ENCODE measurements at places on chromosomes 7 and 10.

DNA sequence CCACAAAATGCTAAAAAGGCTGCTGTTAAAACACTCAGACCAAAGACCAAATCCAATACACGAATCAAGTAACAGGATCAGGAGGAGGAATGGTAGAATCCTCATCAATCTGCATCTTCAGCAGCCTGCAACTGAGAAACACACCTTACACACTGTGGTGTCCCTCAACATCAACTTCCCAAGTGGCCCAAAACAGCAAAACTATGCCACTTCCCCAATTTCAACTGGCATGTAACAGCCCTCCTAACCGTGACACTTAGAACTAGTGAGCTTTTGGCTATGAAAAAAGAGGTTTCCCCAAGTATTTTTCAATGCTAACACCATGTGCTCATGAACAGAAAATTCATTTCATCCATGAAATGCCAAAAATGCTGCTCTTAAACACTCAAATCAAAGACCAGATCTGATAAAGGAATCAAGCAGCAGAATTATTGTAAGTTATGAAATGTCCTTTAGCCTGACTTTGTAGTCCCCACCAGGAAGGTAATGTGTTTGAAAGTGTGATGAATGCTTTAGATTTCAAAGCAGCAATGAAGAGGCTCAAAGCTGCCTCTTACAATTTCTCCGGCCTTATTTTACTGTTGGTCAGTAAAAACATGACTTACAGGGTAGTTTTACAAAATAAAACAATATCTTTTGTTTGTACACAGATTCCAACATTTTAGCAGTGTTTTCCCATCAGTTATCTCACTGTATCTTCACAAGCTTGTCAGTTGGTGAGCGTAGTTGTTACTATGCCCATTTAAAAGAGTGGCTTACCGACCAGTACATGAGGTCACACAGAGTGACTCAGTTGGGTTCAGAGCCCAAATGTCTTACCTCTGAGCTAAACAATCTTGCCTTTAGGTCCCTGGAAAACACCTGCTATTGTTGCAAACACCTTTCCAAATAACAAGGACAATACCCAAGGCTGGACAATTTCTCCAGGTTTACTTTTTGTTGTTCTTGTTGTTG, 65.7 kb upstream of the ASAH2 start:
- DNase-seq: no peak

DNA sequence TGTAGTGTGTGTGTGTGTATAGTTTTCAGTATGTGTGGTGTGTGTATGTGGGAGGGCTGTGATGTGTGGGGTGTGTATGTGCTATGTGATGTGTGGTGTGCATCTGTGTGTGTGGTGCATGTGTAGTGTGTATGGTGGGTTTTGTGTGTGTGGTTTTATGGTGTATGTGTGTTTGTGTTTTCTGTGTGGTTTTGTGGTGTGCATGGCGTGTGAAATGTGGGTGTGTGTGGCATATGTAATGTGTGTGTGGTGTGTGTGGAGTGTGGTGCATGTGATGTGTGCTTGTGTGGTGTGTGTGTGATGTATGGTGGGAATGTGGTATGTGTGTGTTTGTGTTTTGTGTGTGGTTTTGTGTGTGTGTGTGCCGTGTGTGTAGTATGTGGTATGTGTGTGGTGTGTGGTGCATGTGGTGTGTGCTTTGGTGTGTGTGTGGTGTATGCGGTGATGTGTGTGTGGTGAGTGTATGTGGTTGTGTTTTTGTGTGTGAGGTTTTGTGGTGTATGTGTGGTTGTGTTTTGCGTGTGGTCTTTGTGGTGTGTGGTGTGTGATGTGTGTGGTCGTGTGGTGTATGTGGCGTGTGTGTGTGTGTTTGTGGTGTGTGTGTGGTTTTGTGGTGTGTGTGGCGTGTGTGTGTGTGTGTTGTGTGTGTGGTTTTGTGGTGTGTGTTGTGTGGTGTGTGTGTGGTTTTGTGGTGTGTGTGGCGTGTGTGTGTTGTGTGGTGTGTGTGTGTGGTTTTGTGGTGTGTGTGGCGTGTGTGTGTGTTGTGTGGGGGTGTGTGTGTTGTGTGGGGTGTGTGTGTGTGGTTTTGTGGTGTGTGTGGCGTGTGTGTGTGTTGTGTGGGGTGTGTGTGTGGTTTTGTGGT, 18.0 kb upstream of the PPP2R2D start:
- no peak for DNase-seq

- DNase-seq: no peak
Observed at GRCh38 chr7:80529362-80529761, 17.5 kb upstream of the GNAT3 start.

DNA sequence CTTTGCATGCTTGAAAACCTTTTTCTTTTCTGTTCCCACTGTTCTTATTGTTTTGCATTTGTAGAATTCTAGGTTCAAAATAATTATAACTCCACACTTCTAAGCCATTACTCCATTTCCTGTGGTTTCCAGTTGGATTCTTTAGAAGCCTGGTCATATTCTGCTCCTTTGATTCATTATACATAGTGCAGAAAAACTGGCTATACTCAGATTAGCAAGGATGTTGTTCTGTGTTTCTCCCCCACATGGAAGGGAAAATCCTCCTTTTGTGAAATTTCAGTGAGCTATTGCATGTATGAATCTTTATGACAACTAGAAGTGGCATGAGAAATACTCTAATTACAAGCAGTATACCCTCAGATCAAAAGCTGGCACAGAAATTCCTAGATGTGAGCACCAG, 79.5 kb downstream of the SLC13A1 start:
- DNase-seq: no peak

- no peak for DNase-seq
Observed at GRCh38 chr7:44390701-44391100, 65.3 kb upstream of the CAMK2B start.

DNA sequence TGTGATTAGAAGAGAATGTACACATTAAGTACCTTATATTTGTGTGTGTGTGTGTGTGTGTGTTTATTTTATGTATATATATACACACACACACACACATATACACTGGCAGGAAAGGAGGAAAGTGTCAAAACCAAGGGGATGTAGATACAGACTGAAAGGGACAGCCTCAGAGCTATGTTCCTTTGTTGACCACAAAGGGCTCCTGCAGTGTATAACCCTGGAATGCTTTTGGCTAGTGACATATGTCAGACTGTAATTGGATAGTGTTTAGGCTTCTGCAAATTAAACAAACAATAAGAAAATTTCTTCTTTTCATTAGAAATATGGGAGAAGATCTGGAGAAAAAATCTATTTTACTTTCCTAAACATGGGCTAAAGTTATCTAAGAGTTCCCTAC, 15.9 kb downstream of the GBF1 start:
- DNase-seq: no peak

DNA sequence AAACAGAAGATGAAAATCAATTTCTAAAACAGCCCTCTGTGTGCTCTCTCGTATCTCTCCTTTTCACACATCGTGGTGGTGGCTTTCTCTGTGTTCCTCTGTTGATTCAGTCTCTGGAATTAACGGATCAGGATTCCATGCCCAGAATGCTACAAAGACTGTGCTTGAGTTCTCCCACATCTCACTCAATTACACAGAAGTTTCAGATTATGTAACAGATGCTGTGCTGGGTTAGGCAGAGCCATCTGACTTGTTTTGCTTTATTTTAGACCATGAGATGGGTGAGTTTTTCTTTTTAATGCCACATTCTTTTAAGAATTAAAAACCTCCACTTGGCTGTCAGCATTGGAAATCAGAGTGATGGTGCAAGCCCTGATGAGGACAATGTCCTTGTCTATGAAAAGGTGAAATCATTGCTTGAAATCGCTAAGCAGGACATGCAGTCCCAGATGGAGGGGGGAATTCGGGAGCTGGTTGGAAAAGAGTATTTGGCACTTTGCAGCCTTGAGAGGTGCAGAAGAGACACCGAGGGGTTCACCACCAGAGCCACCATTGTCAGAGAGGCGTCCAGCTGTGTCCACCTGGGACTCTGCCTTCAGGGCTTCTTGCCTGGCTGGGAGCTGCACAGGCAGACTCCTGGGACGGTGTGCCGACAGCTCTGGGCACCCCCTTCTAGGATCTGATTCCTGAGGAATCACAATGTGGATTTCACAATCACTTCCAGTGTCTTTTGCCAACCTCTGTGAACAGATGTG, 80.4 kb downstream of the EGFR start:
- no peak for DNase-seq

DNA sequence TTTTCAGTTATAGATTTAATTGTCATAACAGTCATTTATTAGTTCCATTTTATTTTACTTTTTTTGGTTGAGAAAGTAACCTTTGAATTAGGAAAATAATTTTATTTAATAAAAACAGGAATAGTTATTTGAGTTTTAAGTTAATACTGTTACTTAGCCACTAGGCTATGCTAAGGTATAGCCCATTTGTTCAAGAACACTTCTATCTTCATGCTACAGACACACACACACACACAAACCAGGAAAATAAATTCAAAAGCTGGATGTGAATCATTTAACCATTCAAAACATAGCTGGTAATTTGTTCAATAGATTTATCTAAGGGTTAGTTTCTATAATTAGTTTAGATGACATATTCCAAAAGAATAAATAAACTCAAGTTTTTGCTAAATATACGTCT, 148.4 kb downstream of the RNF133 start:
- DNase-seq: no peak

GRCh38 chr10:75662715-75663114, 231.3 kb downstream of the LRMDA start:
- DNase-seq: no peak

GRCh38 chr7:36448781-36449379, 59.2 kb downstream of the ANLN start:
- no peak for DNase-seq

DNA sequence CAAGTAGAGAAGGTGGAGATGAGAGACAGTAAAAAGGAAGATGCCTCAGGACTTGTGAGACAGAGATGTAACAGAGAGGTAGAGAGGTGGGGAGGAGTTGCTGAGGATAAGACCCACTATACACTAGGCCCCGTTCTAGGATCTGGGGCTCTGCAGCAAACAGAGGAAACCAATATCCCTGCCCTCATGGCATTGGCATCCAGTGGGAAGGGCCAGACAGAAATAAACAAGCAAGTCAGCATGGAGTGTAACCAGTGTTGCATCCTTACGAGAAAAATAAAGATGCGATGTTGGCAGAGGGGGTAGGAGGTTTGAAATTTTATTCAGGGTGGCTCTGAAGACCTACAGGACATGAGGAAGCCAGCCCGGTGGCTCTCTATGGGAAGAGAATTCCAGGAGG, 22.0 kb upstream of the EEPD1 start:
- no peak for DNase-seq

DNA sequence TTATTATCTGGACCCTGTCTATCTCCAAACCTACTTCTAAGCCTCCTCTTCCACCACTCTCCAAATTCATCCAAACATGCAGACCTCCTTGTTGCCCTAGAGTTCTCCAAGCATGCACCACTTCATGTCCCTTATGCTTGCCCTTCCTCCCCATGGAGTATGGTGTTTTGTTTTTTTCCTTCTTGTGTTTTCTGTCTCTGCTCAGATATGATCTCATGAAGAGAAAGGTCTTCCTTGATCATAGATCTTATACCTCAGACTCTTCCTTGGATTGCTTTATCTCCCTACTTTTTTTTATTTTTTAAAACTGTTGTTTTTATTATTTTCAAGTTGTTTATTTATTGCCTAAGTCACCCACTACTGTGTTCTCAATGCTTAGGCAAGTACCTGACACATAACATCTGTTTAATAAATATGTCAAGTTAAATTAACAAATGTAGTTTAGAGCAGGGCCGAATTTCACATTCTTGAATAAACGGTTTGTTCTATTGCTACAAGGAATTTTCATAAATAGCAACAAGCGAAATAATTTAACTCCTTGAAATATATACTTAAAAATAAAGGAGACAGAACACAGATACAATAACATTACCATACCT, 84.5 kb downstream of the HGF start:
- no peak for DNase-seq

- DNase-seq: no peak
Observed at GRCh38 chr10:75469006-75469616, 37.7 kb downstream of the LRMDA start.

GRCh38 chr10:105742184-105742583, 1101.1 kb downstream of the SORCS3 start:
- DNase-seq: no peak

DNA sequence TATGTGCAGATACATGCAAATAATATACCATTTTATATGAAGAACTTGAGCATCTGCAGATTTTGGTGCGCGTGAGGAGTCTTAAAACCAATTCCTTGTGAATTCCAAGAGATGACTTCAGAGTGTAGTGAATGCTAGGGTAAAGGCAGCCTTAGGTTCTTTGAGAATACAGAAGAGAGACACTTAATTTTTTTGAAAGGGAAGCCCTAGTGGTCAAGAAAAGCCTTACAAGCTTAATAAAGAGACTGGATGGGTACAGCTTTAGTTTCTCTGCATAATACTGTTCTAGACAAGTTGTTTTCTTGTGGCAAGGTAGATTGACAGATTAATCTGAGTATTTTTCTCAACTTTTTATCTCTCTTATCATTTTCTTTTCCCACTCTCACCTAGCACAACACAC, 636.5 kb downstream of the DNAJB9 start:
- DNase-seq: no peak

- no peak for DNase-seq
Observed at GRCh38 chr10:31745612-31746376, 182.8 kb downstream of the ARHGAP12 start.

DNA sequence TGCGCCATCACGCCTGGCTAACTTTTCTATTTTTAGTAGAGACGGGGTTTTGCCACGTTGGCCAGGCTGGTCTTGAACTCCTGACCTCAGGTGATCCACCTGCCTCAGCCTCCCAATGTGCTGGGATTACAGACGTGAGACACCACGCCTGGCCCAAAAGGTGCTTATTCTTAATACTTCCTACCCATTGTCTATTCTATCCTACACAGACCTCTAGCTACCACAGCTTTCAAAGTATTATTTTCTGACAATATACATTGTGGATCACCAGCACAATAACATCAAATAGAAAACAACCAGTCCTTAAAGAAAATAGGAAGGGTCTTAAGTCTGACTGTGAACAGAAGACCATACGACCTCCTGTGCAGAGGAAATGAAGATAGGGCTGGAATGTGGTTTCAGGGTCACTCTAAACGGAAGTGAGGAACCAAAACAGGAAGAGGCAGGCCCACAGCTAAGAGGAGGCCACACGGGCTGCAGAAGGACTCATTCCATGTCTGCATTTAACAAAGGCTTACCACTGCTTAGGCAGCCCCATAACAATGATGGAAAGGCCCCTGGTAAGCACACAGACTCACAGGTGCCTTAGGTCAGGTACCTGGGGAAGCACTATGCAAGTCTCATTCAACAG, 115.2 kb downstream of the ZFAND4 start:
- no peak for DNase-seq

Measured in stimulated activated CD8-positive, alpha-beta memory T cell treated with anti-CD3 and anti-CD28 coated beads, Interleukin-12 subunit alpha, Interleukin-12 subunit beta, amount 100 ng/mL, for 4 hours (primary cell).